ENCODE measurements at places on chromosomes 16 and 17.

DNA sequence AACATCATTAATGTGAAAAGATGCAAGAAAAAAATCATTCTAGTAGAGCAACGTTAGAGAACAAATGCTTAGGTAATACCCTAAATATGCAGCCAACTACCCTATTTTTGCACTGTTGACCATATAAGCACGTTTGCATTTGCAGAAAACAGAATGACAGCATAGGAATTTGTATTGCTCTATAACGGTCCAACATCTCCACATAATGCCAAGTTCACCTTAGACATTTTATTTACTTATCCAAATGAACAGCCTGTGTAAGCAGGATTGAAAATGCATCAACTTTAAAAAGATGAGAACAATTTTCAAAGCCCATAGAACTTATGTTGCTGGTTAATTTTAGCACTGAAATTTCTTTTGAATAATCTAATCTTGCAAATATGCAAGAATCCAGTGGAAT lies 19.1 kb upstream of the RSL1D1 start:
- DNase-seq: no peak

GRCh38 chr16:88022076-88023042 lies 71.1 kb downstream of the BANP start:
- no peak for DNase-seq

DNA sequence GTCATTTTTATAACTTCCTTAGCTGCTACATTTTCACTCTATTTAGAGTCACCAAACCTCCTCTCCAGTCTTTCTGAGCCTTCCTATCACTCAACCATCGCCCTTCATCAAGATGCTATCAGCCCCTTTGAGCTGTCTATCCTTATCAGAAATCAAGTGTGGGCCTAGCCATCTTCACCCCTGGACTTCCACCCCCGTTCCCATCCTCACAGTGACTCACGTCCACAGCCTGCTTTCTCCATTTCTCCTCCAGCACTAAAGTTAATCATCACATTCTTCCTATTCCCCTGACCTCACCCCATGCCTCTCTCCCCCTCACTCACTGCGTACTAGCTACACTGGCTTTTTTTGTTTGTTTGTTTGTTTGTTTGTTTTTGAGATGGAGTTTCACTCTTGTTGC lies 2.4 kb upstream of the TEKT3 start:
- no peak for DNase-seq

- no peak for DNase-seq
These were observed 187.0 kb downstream of the PRKCB start for GRCh38 chr16:24022797-24023196.

GRCh38 chr17:18961634-18962493 lies 9.9 kb downstream of the SLC5A10 start:
- DNase-seq: no peak

DNA sequence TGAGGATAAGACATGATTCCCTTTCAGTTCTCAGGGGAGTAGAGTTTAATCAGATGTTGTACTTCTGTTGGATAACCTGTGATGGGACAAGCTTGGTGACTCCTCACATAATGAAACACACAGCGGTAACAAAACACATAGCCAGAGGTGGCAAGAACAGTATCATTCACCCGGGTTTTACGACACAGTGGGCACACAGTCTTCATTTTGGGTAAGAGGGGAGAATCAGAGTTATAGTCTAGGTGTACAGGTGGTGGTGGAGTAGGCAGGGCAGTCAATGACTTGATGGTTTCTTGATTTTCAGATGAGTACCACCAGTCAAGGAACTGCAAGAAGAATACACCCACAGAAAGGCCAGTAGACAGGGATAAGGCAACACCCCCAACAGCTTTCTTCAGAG lies 2.6 kb downstream of the PEX12 start:
- DNase-seq: no peak

- no peak for DNase-seq
These were observed 105.4 kb downstream of the STX8 start for GRCh38 chr17:9470171-9470570.

DNA sequence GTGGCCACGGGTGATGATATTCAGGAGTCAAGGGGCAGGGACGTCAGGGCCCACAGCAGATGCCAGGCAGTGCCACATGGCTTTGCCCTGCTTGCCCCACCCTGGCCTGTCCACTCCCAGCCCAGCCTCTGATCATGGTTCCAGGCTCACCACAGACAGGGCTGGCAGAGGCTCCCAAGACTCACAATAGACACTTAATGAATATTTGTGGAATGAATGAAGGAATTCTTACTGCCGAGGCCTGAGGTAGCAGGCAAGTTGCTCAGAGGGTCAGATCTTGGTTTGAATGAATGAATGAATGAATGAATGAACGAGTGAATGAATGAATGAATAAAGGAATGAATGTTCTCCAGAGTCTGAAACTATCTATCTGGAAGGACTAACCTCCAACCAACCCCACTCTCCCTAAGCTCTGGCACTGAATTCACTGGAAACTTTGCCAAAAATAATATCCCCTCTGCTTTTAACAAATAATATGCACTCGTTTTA lies 60.9 kb downstream of the RAI1 start:
- no peak for DNase-seq

- DNase-seq: no peak
These were observed 41.7 kb downstream of the EFCAB5 start for GRCh38 chr17:29982991-29983653.

GRCh38 chr17:37592291-37592690 lies 16.9 kb downstream of the SYNRG start:
- DNase-seq: no peak

DNA sequence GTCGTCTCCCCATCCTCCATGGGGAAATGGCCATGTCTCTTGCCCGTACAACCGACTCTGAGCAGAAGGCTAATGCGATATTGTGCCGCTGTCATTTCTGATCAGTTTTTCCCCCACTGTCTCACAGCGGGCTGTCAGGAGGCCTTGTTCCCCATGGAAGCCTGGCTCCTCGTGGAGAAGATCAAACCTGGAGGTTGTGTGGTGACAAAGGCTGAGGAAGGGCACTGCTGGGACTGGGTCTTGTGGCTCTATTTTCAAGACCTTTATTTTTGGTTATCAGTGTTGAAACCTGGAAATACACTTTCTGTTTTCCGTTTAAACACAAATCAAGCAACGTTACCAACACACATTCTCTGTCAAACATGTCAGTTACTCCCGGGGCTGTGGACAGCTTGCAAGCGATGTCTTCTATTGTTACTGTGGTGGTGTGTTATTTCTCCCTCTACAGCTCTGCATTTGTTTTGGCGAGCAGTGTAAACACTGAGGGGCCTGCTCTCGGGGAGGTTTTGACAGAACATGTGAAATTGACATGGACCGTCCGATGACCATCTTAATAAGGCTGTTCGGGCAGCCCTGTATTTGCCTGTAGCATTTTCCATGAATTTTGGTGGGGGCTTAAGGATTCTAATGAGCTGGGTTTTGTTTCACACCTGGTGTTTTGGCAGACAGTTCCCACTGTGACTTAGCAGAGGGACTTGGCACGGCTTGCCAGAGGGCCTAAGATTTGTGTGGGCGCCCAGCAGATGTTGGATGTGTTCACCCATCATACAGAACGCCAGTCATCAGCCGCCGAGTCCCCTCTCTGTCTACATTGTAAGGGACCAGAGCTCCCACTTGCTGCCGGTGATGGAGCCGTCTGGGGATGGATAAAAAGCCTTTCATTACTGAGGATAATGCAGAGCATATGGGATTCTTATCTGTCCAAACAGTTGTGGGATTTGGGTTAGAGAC lies 12.5 kb downstream of the RBFOX1 start:
- no peak for DNase-seq

DNA sequence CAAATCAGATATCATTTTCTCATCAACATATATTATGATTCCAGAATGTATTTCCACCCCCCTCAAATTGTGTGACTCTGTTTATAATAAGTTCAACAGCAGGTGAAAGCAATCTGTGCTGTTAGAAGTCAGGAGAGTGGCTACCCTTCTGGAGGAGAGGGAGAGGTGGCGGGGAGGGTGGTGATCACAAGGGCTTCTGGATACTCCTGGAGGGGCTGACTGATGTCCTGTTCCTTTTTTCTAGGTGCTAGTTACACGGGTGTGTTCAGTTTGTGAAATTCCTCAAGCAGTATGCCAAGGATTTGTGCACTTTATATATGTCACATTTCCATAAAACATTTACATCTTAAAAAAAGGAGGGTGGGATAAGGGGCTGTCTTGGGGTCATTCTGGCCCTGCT lies 119.1 kb downstream of the IRF8 start:
- DNase-seq: no peak

DNA sequence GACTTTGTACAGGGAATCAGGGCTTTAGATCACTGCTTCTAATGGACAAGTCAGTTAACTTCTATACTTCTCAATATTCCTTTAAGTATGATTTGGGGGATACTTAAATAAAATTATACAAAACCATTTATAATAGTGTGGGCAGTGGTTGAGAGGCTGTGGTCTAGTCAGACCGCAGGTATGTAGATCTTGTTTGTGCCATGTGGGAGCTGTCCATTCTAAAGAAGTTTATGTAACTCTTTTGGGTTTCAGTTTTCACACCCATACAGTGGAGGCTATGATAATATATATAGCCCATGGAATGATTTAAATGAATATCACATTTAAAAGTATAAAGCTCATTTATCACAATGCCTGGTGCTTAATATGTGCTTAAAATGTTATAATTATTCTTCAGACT lies 654.3 kb upstream of the KIF2B start:
- no peak for DNase-seq

- DNase-seq: no peak
These were observed 77.3 kb upstream of the TEKT1 start for GRCh38 chr17:6908807-6909206.

- DNase-seq: no peak
These were observed 230.7 kb downstream of the IRX3 start for GRCh38 chr16:54055864-54056263.

GRCh38 chr16:87733190-87733589 lies 32.6 kb downstream of the KLHDC4 start:
- DNase-seq: no peak

Measured in activated CD4-positive, alpha-beta T cell treated with anti-CD3 and anti-CD28 coated beads, Interleukin-2, amount 50 U/mL, for 1 hour (primary cell).